ENCODE measurements at places on chromosomes 4 and X.

GRCh38 chr4:23083391-23083790 lies 390.7 kb downstream of the GBA3 start:
- DNase-seq = no peak

- no peak for DNase-seq
Observed at GRCh38 chr4:26806331-26806730, 54.3 kb upstream of the STIM2 start.

DNA sequence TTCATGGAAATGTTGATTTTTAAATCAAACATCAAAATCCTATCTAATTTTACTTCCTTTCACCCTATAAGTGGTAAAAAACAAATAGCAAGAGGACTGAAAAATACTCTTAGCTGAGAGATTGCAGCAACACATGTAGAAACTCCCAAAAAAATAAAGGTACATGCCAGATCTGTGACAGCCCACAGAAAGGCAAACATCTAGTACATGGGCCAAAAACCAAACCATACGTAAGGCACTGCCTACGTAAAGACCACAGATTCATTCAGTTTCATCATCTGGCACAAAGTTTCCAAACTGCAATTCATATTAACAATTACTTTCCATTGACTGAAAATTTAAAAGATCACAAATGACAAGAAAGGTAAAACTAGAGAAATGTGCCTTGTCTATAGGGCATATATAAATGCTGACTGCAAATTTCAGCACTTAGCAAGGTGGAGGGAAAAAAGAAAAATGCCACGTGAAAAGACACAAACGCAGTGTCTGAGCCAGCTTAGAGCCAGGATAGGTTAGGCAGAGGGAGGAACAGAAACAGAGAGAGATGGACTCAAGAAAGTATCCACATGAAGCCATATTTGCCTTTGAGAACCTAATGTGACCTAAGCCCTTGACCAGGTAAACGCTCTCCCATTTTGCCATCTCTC lies 88.1 kb downstream of the TSPAN5 start:
- DNase-seq = no peak

GRCh38 chr4:126727461-126727860 lies 905.3 kb upstream of the INTU start:
- no peak for DNase-seq

- DNase-seq = no peak
Observed at GRCh38 chrX:47129899-47130358, 14.6 kb downstream of the NDUFB11 start.

DNA sequence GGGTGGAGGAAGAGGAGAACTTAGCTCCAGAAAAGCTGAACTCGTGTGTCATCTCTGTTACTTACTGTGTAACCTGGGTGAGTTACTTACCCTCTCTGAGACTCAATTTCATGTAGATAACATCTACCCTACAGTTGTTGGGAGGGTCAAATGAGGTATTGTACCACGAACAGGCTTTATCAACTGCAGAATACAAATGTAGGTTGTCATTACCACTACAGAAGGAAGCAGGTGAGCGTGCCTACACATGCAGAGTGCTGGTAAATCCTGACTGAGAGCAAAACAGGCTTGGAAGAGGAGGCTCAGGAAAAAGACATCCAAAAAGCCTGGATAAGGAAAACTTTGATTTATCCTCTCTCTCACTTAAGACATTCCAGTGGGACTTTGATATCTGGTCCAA lies 7.2 kb downstream of the PIGA start:
- no peak for DNase-seq

- DNase-seq = no peak
Observed at GRCh38 chrX:14837155-14837554, 35.7 kb downstream of the FANCB start.

DNA sequence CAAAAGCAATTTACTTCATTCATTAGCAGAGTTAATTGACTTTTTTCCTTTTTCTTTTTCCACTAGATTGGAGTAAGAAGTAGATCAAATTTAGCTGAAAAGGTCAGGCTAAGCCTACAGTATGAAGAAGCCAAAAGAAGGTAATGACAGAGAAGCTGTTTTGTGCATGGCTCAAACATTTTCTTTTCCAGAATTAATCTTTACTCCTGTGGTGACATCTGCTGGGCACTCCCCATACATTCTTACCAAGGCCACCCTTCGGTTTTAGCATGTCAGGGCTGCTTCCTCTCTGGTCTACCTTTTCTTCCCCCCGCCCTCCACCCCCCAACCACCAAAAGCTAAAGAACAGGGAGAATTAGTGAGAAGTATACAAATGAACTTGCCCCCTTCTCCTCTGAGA lies 70.2 kb downstream of the CLDN22 start:
- no peak for DNase-seq

DNA sequence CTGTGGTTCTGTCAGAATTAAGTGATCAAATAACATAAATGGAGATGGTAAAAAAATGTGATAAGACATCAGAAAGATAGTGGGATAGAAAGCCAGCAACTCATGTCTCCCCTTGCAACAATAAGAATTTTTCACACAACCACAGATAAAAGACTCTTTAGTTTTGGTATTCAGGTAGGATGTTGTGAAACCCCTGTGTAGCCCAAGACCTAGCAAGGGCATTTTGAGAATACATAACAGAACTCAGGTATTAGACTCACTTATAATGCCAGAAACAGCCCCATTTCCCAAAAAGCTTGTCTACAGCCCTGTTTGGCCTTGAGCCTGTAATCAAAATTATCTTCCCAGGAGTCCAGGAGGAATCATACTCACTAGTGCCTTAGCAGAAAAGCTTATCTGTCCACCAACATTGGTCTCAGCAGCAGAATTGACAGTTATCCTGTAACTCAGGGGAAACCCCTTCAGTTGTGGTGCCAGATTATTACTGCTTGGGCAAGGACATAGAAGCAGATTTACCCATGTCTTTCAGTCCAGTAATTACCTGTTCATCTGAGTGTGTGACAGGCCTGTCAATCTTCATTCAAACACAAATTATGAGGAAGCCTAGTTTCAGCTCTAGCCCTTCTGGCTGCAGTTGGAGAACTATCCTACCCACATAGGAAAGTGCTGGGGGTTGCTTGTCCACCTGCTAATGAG lies 41.0 kb upstream of the UGT2B17 start:
- DNase-seq = no peak

GRCh38 chr4:180280076-180280475 lies 1963.1 kb upstream of the TENM3 start:
- DNase-seq = no peak

DNA sequence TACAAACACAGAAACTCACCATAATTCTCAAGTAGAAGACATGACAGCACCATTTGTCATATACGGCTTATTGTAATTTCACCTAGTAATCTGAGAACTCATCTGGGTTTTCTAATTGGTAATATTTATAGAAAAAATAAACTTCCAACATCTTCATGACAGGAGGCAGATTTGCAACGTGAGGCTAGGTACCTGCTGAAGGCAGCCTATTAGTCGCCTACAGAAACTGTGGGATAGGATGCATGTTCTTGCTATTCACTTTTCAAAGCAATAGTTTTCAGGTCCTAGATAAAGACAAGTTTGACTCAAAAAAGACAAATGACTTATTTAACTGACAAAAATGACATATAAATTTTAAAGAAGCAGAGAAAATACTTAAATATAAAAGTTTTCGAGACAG lies 2.9 kb downstream of the ZNF732 start:
- no peak for DNase-seq

DNA sequence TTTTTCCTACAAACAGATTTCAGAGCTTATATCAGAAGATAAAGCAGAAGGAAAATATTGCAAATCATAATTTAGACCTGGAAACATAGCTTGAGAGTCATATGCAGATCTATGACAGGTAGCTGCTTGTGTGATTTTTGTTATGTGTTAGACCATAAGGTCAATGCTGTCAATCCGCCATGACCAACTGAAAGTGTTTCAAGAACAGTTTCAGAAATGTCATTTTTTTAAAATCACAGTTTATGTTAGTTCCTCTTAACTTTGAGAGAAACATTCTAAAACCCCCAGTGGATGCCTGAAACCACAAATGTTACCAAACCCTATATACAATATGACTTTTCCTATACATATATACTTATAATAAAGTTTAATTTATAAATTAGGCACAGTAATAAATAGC lies 391.3 kb upstream of the FAM241A start:
- no peak for DNase-seq

DNA sequence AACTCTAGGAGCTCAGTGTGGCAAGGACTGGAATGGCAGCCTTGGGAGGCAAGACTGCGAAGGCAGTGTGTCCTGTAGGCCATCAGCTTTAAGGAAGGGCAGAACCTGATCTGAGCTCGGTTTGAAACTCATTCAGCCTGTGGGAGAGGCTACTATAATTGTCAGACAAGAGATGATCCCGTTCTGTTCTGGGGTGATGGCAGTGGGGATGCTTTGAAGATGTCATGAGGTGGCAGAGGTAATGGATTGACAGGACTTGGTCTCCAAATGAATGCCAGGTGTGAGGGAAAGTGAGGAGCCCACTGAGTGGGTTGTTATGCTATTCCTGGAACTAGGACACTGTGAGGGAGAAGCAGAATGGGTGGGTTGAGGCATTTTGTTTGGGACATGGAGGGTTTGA lies 144.9 kb downstream of the PJA1 start:
- no peak for DNase-seq

DNA sequence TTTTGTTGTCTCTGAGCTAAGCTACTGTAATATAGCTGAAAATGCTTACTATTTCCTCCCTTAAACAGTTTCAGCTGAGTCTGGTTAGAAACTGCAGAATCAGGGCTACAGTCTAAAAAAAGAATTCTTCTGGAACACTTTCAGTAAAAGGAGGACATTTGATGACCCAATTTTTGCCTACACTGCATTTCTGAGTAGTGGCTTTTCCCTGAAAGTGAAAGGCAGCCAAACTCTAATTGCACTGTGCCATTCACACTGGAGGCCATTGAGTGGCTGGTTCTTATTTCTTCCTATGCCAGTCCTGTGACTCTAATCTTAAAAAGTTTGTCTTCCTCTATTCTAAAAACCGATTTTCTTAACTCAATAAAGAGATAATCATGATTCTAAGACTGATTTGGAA lies 526.0 kb downstream of the CFAP47 start:
- no peak for DNase-seq

DNA sequence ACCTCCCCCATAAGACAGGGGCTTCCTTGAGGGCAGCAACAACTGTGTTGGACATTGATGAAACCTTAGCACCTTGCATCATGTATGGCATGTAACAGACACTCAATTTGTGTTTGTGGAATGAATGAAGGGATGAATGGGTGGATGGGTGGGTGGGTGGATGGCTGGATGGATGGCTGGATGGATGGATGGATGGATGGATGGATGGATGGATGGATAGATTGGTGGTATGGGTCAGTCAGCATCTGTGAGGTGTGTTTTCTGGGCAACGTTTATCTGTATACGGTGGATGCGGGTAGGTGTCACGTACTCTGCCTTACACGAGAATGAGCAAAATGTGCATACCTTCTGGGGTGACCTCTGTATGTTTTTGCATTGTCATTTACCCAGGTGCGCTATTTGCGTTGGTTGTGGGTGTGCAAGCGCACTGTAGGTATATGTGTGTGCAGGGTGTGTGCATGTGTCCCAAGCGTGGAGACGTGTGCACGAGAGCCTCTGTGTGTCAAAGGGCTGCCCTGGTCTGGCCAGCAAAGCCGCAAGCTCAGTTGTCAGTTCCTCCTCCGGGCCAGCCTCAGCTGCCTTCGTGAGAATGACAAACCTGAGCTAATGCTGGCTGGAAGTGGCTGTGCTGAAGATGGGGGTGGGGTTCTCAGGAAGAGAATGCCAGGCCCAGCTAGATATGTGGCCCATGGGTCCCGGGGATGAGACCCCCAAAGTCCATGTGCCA lies 26.5 kb downstream of the ELF4 start:
- no peak for DNase-seq

GRCh38 chr4:81580346-81580993 lies 108.8 kb upstream of the RASGEF1B start:
- no peak for DNase-seq

- no peak for DNase-seq
Observed at GRCh38 chrX:129318375-129318774, 204.9 kb downstream of the SMARCA1 start.

- peak; percentile 7 for DNase-seq
Observed at GRCh38 chr4:1408418-1408817, 2.2 kb upstream of the NKX1-1 start.

All from NCI-H1694 (cell line).